CD4-positive, alpha-beta T cell (primary cell): ENCODE measurements at places on chromosomes 13 and 19. TPM values are rescaled to one million over a fixed set of nuclear protein-coding genes. Genes with fewer than 3 reads are reported as not detected.

ZNF726 gene
- total RNA-seq, result 2.6 TPM

CAPN12 gene
- total RNA-seq, result 1.6 TPM

CEACAM3 gene
- not detected for total RNA-seq

SCN1B gene
- 1.4 TPM for total RNA-seq

GRCh38 chr13:46396341-46396740 is 9.3 kb upstream of the RUBCNL start:
- no peaks in the 10 kb centered on the region for H3K27me3 ChIP-seq
- no peak for DNase-seq
- H3K27ac ChIP-seq, result no peak overlapping the region
- no peaks in the 10 kb centered on the region for H3K36me3 ChIP-seq

GRCh38 chr13:28820099-28821051 is at the start of gene MTUS2:
TSS of gene MTUS2 (plus strand) at chr13:28820339.
- H3K27ac ChIP-seq, result no peak within 1 kb of the TSS
- H3K27me3 ChIP-seq, result peaks cover 20% of the 10 kb centered on the region
- H3K36me3 ChIP-seq, result no peaks in the 10 kb centered on the region

- DNase-seq, result peak; percentile 73
- H3K4me1 ChIP-seq, result peaks cover 66% of the 10 kb centered on the region
- H3K27ac ChIP-seq, result no peak overlapping the region
- H3K4me3 ChIP-seq, result peak overlapping the region; percentile 49
- H3K27me3 ChIP-seq, result no peaks in the 10 kb centered on the region
Measured at GRCh38 chr19:54162241-54162805, 2.8 kb upstream of the LENG1 start.

DNA sequence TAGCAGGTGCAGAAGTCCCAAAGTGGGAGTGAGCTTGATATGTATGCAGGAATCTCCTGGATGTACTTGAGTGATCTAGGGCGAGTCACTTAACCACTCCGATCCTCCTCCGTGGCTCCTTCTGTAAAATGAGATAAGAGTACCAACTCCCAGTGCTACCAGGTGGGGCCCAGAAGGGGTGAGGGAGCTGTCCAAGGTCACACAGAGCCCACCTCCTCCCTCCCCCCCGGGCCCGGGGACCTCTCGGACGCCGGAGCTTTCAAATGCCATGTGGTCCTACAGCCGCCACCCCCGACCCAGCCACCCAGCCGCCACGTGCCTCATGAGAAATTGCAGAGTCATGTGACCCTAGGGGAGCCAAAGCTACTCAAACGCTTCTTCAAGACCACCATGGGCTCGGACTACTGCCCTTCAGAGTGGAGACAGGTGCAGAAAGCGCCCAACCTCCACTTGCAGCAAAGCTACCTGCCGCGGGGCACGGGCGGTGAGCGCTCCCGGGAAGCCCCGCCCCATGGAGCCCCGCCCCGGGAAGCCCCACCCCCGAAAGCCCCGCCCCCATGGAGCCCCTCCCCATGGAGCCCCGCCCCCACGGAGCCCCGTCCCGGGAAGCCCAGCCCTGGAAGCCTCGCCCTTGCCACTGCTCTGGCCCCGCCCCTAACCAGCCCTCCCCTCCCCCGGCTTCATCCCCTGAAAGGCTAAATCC is 10.1 kb upstream of the ZNF358 start:
- no peak overlapping the region for H3K27ac ChIP-seq
- H3K27me3 ChIP-seq, result peaks cover 27% of the 10 kb centered on the region
- no peaks in the 10 kb centered on the region for H3K36me3 ChIP-seq
- no peak overlapping the region for H3K4me3 ChIP-seq

DNA sequence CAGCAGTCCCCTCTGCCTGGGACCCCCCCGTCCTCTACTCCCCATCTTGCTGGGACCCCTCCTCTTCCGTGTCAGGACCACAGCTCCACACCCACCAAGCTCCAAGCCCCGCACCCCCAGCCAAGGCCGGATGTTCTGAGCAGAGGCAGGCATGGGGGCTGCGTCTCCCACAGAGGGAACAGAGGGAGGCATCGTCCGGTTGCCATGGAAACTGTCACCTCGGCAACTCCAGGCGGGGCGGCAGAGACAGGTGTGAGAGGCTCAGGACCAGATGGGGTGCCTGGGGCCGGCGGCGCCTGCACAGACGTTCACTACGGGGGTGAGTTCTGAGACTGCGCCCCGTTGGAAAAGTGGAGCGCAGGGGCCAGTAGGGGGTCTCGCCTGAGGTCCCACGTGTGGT is 5.4 kb downstream of the RNU6-9 start:
- peaks cover 50% of the 10 kb centered on the region for H3K36me3 ChIP-seq
- no peak overlapping the region for H3K27ac ChIP-seq
- H3K27me3 ChIP-seq, result no peaks in the 10 kb centered on the region
